IPS DF 19.7 (cell line): ENCODE measurements at places on chromosomes 3 and 15.

GRCh38 chr15:44813231-44813630 lies 76.9 kb downstream of the TRIM69 start:
- DNase-seq: no peak

DNA sequence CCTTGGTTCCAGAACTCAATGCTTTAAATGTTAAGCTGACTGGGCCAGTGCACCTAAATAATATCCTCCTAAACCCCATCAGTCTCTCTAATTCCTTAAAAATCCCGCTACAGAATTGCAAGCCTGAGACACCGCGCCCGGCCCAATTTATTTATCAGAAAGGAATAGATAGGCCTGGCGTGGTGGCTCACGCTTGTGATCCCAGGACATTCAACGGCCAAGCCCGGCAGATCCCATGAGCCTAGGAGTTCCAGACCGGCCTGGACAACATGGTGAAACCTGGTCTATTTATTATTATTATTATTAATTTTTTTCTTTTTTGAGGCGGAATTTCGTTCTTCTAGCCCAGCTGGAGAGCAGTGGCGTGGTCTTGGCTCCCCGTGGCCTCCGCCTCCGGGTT lies 28.0 kb upstream of the TUBGCP5 start:
- DNase-seq: no peak

GRCh38 chr15:52520421-52520820 lies 8.3 kb downstream of the MYO5A start:
- DNase-seq: no peak

DNA sequence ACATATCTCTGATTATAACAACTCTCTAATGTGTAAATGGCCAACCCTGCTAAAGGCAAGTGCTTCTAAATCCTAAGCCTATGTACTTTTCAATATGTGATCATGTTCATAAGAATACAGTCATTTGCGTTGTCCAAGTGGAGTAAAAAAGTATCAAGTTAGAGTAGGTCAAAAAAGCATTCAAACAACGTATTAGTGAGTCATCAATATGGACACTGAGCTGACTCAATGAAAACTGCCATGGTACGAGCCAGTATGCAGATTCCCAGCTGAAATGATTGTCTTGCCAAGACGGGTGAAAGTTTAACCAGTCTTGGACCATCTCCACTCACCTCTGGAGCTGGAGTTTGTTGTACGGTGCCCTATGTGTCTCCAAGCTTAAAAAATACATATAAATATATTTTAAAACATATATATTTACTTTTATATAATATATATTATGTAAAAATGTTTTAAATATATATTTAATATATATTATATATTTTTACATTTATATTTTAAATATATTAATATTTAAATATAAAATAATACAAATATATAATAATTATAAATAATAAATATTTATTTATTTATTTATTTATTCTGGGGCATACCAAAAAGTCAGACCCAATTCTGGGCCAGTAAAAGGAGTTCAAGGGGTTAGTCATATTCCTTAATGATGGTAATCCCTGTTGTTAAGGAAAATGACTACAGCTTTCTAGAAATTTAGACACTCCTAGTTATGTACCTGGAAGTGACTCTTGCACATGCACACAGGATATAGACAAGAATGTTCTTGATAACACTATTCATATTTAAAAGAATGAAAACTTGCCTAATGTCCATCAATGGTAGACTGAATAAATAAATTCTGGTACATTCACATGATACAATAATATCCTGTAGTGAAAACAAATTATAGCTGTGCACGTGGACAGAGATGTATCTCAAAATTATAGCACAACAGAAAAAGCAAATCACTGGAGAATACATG lies 27.2 kb downstream of the PLSCR4 start:
- no peak for DNase-seq

DNA sequence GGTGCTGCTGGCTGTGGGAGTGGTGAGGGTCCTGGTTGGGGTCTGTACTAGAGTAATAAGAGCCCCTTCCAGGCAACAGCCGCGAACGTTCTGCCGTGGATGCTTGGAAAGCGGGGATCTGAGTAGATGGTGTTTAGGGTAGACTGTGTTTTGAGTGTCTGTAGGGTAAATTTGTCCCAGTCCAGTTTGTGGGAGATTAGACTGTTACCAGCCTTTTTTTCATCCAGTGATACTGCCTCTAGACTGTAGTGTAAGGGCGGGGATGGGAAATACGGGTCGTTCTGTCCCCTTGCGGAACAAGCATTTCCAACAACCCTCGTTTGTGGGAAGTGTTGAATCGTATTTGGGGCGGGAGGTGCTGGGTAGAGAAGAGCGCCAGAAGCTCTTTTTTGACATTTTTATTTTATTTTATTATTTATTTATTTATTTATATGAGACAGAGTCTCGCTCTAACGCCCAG lies 424 bp downstream of the HAUS2 start:
- no peak for DNase-seq

GRCh38 chr3:10983219-10983916 lies 9.2 kb upstream of the SLC6A1 start:
- no peak for DNase-seq

DNA sequence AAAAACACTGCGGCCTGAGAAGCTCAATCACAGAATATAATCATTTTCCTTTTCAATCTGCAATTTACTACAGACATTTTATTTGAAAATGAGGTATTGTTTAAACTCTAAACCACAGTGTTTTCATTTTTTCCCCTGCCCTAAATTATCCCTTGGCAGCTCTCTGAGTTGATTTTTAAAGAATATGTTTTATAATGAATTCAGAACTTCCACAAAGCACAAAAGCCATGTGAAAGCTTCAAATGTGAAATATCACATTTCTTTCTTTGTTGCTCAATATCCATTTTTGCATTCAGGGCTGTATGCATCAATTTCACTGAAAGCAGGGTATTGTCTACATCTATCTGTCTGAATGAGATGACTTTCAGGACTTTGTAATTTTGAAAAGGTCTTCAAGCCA lies 813.6 kb upstream of the ALCAM start:
- DNase-seq: no peak

DNA sequence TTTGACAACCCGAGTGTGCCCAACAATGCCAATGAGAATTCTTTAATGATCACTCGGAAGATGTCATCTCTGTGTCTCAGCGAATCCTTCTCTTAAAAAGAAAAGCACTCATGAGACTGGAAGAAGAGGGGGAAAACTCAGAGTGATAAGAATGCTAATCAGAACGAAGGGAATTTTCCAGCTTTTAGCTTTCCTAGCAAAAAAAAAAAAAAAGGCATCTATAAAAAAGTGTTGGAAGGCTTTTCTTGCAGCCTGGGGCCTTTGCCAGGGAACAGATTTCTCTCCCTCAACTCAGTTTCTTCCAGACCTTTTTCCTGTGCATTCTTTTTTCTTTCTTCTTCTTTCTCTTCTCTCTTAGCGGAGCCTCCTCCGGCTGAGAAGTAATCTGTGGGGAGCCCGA lies 80.5 kb upstream of the NEO1 start:
- DNase-seq: no peak

- no peak for DNase-seq
Measured at GRCh38 chr3:110968076-110968475, 103.5 kb upstream of the NECTIN3 start.

DNA sequence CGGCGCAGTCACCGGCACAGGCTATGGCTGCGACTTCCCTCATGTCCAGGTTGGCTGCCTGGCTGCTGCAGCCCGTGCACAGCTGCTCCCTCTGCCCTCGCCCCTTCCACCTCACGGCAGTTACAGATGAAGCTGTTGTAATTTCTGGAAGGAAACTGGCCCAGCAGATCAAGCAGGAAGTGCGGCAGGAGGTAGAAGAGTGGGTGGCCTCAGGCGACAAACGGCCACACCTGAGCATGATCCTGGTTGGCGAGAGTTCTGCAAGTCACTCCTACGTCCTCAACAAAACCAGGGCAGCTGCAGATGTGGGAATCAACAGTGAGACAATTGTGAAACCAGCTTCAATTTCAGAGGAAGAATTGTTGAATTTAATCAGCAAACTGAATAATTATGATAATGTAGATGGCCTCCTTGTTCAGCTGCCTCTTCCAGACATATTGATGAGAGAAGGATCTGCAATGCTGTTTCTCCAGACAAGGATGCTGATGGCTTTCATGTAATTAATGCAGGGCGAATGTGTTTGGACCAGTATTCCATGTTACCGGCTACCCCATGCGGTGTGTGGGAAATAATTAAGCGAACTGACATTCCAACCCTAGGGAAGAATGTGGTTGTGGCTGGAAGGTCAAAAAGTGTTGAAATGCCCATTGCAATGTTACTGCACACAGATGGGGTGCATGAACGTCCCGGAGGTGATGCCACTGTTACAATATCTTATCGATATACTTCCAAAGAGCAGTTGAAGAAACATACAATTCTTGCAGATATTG lies 13.2 kb upstream of the GNB4 start:
- no peak for DNase-seq

DNA sequence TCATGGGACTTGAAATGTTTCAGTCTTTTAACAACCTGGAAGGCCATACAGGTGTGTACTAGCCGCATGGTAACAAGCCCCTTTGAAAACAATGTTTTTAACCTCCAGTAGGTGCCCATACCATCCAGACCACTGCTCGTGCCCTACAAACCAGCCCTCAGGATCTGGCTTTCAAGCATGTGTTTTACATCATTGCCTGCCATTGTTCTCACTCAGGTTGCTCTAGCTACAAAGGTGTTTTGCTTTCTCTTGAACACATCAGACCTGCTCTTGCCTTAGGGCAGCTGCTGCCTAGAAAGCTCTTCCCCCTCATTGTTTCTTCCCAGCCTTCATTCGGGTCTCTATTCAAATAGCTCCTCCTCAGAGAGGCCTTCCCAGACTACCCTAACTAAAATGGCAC lies 32.3 kb upstream of the MAP3K13 start:
- DNase-seq: no peak

DNA sequence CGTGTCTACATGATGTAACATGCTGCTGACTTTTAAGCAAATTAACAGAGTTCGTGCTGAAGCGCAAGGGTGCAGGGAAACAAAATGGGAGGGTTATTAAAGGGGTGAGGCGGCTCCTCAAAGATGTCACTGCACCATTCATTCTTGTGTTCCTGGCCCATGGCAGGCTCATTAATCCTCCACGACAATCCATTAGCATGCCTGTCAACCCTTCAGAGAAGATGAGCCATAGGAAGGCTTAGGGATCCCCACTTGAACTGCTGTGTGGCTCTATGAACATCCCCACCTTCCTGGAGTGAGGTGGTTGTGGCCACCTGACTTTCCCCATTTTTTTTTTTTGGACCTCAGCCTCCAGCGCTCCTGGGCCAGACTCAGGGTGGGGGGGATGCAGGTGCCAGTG lies 45.8 kb downstream of the IGF1R start:
- DNase-seq: no peak

- no peak for DNase-seq
Measured at GRCh38 chr3:14082108-14082657, 42.5 kb downstream of the CHCHD4 start.

DNA sequence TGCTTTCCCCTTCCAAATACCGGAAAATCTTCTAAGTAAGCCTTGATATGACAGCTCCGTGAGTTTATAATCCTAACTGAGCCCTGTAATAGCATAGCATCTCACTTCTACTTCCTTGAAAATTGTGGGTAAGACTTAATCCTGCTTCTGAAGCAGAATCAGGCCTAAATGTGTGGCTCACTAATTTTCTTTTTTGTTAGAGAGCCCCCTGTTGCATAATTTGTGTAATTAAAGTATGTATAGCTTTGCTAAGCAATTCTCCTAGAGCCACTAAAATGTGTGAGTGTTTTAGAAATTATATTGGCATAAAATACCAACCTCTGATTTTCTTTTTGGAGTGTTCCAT lies 304.4 kb downstream of the FGF12 start:
- DNase-seq: no peak

GRCh38 chr3:11247362-11247761 lies 24.8 kb upstream of the ATG7 start:
- no peak for DNase-seq

DNA sequence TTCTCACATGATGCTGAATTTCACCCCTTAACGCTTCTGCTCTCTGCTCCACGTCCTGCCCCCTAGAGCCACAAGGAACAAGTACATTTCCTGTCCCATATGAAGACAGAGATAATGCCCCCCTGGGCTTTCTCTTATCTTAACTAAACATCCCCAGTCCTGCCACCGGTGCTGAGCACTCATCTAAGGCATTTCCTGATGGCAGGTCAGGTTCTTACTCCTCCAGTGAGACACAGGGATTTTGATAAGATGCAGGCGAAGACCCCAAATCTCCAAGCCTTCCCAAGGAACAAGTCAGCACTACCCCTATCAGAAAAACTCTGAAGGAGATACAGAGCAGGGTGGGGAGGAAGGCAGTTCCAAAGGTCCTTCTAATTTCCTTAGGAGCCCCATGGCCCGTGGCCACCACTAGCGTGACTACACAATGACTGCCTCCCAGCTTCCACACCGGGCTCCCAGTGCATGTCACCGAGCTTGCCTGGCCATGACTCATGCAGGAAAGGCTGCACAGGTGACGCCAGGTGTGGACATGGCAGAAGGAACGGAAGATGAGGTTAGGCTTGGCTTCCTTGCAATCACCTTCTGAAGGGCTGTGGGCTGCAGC lies 152.9 kb downstream of the XXYLT1 start:
- DNase-seq: no peak

DNA sequence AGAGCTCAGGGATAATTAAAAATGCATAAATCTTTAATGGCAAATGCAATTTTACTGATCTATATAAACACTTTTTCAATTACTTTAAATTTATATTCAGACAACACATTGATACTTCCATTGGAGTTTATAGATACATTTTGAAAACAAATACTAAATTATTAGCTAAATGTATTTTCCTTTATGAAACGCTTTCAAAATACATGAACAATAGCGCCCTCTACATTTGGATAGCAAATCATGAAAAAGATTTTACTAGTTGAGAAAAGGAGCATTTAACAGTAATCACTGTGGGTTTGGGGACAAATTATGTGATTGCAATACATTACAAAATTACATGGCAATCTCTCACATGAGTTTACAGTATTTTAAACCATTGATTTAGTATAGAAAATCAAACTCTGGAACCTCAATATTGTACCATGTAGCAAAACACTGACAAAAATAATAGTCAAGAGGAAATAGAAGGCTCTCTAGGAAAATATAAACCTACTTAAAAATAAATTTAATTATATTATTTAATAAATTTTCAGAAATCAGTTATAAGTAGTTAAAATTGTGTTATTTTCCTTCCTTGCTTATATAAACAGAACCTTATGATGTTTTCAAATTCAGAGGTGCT lies 207.9 kb downstream of the ZIC1 start:
- DNase-seq: no peak

- no peak for DNase-seq
Measured at GRCh38 chr15:61857169-61857829, 202.9 kb downstream of the VPS13C start.

- DNase-seq: no peak
Measured at GRCh38 chr15:43886558-43886957, 59.8 kb downstream of the WDR76 start.

DNA sequence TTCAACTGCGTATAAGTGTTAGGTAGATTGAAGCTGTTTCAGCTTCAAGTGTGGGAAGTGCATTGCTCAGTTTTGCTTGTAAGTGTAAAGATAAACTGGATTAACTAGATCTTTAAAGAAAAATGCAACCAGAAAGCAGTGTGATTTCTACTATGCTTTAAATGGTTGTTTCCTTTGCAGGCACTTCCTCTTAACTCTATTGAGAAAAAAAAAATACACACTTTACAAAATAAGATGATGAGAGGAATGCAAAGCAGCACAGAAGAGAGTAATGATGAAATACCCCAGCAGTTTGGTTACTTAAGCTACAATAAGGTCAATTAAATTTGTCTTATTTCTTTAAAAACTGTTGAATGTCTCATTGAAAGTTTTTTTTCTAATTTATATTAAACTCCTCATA lies 40.8 kb downstream of the DPH6 start:
- no peak for DNase-seq
